Heart left ventricle (tissue), 16 donors: ENCODE measurements at places on chromosomes 2 and 18.

- DNase-seq: no peak
- H3K4me1 ChIP-seq: no peaks in the 10 kb centered on the region
- no peak overlapping the region for H3K4me3 ChIP-seq
- peaks cover 62% of the 10 kb centered on the region for H3K36me3 ChIP-seq
Measured at GRCh38 chr2:131509615-131510014, 17.4 kb upstream of the MZT2A start.

- H3K27ac ChIP-seq: peak overlapping the region; percentile 100
- H3K4me1 ChIP-seq: peaks cover 90% of the 10 kb centered on the region
- H3K27me3 ChIP-seq: no peaks in the 10 kb centered on the region
- no peak for DNase-seq
- no peaks in the 10 kb centered on the region for H3K36me3 ChIP-seq
- no peak overlapping the region for H3K4me3 ChIP-seq
Measured at GRCh38 chr2:126660971-126661370, 5.0 kb downstream of the GYPC start.

DNA sequence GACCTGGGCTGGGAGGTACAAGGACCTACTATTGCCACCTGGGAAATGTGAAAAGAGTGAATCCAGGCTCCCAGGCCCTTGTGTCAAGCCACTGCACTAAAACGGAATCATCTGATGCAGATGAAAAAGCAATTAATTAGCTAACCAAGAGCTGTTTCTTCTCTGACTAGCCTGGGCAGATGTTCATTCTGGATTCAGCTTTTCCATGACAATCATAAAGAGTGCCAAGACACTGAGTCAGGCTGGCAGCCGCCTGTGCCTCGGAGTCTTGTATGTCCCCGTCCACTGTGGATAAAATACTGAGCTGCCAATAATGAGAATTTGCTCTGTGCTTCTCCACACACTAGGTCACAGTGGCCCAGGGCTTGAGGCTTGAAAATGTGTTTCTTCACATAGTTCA is 21.7 kb upstream of the LCLAT1 start:
- H3K27ac ChIP-seq: no peak overlapping the region
- H3K36me3 ChIP-seq: no peaks in the 10 kb centered on the region
- H3K27me3 ChIP-seq: no peaks in the 10 kb centered on the region
- no peak overlapping the region for H3K4me3 ChIP-seq
- H3K4me1 ChIP-seq: peaks cover 9% of the 10 kb centered on the region
- no peak for DNase-seq

DNA sequence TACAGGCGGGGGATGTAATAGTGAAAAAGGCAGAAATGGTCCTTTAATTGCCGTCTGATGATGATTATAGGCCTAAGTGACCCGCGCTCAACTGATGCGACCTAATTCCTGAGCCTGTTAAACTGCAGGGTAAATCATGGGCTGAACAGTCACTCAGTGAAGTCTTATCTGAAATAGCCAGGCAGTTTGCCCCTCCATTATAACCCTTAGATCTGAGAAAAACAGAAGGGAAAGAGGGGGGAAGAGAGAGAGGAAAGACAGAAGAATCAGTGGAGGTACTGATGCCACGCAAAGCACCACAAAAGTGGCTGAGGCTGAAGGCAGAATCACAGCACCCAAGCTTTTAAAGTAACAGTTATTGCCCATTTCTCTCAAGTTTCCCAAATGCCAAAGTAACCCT is 73.1 kb upstream of the DNMT3A start:
- no peaks in the 10 kb centered on the region for H3K4me1 ChIP-seq
- H3K27me3 ChIP-seq: no peaks in the 10 kb centered on the region
- no peak overlapping the region for H3K27ac ChIP-seq
- DNase-seq: no peak
- H3K36me3 ChIP-seq: no peaks in the 10 kb centered on the region
